ENCODE measurements at places on chromosomes 11 and 22.

GRCh38 chr11:17385492-17385891 is 3.0 kb downstream of the KCNJ11 start:
- DNase-seq = no peak

GRCh38 chr11:72078477-72078876 is 1.9 kb downstream of the NUMA1 start:
- no peak for DNase-seq

DNA sequence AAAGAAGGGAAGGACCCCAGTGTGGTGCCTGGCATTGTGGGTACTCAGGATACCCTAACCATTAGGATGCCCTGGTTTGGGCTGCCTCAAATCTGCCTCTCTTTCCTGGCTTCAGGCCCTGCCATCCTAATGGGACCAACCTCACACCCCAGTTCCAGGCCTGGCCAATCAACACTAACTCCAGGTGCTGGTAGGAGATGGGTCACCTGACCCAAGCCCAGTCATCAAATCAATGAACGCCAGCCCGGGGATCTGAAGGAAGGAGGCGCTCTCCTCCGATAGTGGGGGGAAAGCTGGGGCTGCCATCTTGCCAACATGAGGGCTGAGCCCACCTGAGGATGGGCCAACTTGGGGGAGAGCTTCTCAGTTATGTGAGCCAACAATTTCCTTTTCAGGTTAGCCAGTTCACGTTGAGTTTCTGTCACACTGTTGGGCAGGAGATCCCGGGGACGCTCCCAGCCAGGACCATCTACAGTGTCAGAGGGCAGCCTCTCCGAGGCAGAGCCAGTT is 12.7 kb downstream of the MFNG start:
- no peak for DNase-seq

DNA sequence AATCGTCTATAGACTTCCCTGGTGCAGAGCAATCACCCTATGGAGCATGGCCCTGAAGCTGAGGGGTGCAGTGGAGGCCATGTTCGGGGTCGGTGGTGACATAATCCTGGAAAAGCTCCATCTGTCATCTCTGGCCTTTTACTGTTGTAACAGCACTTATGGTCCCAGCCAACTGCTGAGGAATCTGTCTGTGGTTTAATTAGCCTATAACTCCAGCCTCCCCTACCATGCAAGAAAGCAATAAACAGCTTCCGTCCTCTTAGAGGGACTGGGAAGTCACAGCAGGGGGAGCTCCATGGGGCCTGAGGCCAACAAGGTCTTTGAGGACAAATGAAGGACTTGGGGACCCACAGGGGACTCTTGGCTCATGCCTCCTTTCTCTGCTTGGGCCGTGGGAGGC is 159.1 kb upstream of the NECTIN1 start:
- no peak for DNase-seq

- no peak for DNase-seq
Measured at GRCh38 chr22:44786136-44786535, 33.8 kb downstream of the ARHGAP8 start.

- no peak for DNase-seq
Measured at GRCh38 chr22:46578824-46579561, 41.2 kb upstream of the GRAMD4 start.

DNA sequence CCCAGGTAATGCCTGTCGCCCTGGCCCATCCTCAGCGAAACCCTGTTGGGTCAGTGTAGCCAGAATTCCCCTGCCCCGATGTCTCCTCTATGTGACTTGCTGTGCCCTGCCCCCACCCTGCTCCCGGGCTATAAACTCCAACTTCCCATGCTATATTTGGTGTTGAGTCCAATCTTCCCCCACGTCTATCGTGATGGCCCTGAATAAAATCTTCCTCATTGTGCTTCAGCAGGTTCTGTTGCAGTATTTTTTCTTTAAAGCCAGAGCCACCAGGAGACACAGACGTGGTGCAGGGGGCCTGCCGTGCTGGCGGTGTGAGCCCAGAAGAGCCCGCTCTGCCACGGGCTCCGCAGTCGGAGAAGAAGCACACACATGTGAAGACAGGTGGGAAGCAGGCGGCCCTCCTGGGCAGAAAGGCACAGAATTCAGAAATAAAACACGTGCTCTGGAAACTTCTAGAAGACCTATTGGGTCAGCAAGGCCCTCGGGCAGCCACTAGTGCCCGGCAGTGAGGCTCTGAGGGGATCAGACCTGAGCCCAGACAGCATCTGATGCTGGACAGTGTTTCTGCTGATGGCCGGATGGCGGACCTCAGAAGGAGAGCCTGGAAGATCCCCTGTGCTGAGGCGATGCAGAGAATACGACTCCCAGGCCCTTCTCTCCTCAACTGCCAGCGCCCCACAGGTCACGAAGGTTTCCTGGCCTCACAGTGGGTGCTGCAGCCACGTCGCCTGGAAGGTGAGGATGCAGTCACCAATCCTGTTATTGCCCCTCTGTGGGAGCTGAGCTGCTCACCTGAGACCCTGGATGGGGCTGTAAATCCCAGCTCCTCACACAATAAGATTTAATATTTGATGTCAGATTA is 501.9 kb downstream of the BRD1 start:
- no peak for DNase-seq

GRCh38 chr11:116955949-116956348 is 118.5 kb upstream of the APOA1 start:
- DNase-seq = no peak

DNA sequence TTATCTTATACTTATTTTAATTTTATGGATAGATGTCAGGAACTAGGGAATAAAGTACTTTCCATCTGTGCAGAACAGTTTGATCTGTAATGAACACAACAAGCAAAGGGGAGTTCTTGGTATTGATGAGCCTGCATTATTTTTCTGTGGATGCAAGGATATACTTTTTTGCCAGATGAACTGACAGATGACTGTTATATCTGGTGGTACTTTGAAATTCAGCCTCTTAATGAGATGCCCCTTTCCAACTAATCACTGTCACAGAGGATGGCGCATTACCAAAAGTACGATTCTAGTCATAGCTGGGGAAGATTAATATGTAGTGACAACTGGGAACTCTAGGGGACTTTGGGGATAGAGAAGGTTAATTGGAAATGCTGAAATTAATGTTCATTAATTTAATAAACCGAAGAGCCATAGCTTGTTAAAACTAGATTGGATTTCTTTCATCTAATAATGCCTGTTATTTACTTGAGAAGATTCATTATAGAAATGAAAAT is 603.4 kb upstream of the CNTN5 start:
- DNase-seq = no peak

DNA sequence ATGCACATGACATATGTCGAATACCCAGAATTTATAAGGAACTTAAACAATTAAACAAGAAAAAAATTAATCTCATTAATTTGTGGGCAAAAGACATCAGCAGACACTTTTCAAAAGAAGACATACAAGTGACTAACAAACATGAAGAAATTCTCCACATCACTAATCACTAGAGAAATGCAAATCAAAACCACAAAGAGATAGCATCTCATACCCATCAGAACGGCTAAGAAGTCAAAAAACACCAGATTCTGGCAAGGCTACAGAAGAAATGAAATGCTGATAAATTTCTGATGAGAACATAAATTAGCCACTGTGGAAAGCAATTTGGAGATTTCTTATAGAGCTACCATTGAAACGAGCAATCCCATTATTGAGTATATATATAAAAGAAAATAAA is 210.6 kb upstream of the LUZP2 start:
- no peak for DNase-seq

GRCh38 chr11:46363031-46363407 is 15.8 kb downstream of the DGKZ start:
- DNase-seq = peak; percentile 67

DNA sequence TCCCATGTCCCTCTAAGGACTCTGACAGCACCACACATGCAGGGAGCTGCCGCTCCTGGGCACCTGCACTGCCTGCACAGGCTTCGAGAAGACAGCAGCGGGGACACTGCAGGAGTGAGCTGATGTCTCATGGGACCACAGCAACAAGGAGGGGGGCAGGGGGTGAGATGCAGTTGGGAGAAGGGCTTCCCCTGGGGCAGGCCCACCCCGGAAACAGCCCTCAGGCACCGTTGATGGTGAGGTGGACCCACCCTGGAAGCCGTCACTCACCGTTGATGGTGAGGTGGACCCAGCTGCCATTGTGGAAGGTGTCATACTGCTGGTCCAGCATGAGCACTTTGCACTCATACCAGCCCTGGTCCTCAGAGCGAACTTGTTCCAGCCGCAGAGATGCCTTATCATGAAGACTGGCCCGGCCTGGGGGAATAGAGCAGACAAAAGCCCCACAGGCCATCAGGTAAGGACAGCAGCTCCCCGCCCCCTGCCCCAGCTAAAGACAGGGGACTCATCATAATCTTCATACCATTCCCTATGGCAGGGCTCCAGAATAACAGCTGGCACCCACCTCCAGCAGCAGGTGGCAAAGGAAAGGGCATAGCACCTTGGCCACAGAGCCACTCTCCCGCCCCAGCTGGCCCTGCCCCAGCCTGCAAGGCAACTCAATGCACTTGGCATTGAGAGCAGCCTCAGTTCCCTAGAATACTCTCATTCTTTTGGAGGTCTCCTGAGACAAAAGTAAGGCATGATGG is 12.6 kb downstream of the IGSF9B start:
- DNase-seq = no peak

DNA sequence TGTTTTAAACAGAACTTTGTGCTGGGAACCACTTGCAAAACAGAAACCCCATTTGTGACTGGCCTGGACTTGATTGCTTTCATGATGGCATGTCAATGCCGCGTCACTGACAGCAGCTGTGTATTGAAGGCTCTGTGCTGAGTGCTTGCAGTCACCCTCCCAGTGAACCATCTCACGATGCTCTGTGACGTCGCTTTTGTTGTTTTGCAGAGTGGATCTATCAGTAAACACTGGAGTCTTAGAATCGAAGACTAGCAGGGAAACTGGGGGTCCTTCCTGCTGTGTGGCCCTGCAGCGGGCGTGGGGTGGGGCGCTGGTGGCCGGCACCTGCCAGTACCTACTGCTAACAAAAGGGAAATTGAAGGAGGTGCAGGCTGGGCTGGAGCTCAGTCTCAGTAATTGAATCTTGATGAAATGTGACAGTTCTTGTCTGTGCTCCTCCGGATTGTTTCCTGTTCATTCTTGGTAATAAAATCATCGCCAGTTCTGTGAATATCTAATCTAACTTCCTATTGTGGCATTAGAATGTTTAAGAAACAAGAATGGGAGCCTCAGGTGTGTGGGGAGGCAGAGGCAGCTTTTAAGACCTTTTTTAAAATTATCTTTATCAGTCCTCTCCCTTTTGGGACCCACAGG is 50.5 kb upstream of the PARVG start:
- no peak for DNase-seq

GRCh38 chr11:126468102-126468521 is 112.6 kb downstream of the ST3GAL4 start:
- DNase-seq = no peak

DNA sequence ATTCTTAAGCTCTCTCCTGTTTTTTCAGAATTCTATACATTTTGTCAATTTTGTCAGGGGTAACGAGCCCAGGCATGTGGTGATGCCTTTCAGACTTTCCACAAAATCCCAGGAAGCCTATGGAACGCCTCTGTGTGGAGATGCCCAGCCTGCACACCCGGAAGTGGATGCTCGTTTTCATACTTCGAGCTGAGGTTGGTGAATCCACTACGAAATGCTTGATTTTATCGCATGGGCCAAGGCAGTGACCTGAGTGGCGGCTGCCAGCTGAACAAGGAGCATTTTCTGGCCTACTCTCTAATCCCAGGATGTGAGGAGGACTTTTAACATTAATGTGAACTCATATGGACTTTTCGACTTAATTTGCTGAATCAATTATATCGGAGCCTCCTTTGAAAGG is 426.7 kb upstream of the B3GAT1 start:
- DNase-seq = no peak

DNA sequence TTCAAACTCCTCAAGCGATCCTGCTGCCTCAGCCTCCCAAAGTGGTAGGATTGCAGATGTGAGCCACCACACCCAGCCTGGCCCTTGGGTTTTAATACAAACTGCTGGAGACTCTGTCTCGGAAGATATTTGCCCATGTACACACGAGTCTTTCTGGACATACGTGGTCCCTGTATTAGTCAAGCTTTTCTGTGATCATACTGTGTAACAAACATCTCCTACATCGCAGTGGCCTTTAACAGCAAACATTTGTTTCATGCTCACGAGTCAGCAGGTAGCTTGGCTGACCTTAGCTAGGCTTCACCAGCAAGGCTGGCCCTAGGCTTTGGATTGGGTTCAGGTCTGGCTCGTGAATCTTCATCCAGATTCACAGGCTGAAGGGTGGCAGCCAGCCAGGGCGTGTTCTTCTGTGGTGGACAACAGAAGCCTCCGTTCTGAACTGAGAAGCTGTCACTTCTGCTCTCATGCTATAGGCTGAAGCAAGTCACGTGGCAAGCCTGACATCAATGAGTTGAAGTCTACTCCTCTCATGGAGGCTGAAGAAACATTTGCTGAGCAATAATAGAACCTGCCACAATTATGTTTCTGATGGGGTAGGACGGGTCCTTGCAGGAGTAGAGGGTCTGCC is 8.8 kb downstream of the KIAA1671 start:
- DNase-seq = no peak

DNA sequence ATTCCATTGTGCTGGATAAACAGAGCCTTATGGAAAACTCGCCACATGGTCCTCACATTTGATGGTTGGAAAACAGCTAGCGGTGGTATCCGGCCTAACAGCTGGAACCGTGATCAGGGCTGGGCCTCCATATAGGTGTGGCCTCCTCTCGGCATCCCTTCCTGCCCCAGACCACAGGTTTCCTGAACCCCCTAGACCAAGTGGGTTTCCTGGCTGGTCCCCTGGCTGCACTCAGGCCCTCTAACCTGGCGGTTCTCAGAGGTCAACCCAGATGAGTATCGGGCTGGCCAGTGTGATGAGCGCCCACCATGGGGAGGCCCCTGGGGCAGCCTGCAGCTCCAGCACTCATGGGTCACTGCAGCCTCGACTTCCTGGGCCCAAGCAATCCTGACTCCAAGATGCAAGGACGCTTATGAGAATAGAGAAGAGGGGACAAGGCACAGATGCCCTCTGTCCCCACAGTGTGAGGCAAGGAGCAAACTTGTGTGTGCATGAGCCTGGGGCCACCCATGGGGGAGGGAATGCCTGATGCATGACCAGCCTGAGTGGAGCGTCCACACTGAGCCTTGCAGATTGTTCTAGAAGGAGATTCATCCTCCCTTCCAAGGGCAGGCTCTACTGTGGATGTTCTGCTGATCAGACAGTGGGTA is 53.4 kb upstream of the WNT7B start:
- no peak for DNase-seq

Data from SW480 (cell line).